ENCODE measurements at places on chromosomes 16 and 17.

- no peak for DNase-seq
Observed at GRCh38 chr17:61729690-61730268, 133.5 kb downstream of the BRIP1 start.

GRCh38 chr17:62630365-62631085 is 3.1 kb downstream of the MRC2 start:
- no peak for DNase-seq

DNA sequence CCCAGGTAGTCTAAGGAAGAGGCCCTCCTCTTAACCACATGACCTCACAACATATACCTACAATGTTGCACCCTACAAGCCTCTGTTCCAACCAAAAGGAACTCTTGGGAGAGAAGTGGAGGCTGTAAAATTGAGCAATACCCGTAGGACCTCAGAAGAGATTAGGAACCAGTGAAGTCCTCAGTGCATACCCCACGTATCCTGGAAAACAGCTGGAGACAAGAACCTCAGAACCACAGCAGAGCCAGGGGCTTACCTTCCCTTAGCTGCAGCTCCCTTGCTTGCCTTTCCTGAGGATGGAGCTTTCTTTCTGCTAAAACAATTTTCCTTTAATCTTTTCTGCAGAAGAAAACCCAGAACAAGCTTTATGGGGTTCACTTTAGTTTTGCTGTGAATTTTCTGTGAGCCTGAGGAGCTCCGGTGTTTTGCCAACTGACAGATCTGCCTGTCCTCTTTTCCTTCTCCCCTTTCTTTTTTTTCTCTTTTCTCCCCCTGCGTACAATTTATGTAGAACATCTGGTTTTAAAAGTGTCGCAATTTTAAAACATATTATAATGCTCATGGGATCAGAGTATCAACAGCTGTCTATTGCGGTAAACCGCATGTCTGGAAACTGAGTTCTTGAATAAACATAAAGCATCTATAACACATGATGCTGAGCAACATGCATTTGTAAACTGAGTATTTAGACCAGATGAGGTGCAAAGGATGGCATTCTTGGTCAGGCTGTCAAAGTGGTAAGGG is 226.4 kb upstream of the MAF start:
- DNase-seq, result no peak

DNA sequence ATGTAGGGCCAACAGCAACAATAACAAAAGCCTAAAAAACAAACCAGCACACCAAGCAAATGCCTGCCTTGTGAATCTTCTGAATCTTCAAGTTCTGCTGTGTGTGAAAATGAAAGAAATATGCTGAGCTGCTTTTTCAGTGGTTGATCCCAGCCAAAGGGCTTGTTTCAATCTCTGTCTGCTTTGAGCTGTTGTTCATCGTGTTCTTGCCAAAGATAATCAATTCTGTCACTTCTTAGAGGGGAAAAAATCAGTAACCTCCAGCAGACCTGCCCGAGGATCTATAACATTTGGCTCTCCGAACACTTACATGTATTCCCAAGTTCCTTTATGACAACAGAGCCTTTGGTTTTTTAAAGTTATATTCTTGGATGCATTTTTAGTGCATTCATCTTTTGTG is 65.9 kb downstream of the VPS35L start:
- no peak for DNase-seq

DNA sequence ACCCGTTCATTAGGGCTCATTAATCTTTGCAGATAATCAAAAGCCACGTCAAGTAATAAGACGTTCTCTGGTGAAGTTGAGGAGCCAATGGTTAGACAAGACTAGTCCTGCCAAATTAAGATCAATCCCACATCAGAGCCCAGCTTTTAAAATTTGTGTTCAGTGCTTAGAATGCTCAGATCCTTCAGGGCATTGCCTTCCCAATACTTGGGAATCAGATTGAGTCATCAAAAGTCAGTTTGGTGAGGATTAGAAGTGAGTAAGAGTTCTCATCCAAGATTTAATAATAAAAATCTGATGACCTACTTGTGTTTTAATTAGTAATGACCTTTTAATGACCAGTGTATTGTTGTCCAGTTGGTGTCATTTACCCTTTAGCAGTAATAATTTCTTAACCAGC is 19.8 kb downstream of the MAP2K4 start:
- DNase-seq, result no peak

GRCh38 chr17:27586203-27586721 is 44.7 kb upstream of the LGALS9 start:
- no peak for DNase-seq

Data from kidney epithelial cell (primary cell).